ENCODE measurements at places on chromosomes 1 and 21. TPM values are rescaled to one million over a fixed set of nuclear protein-coding genes. Genes with fewer than 3 reads are reported as not detected.

Gene SHISA4
- total RNA-seq: 0.44 TPM

Gene WNT3A
- total RNA-seq: not detected

Gene SLC9C2
- total RNA-seq: not detected

Gene TSPAN1
- total RNA-seq: not detected

Gene KRTAP13-4
- not detected for total RNA-seq

Gene LRRC71
- not detected for total RNA-seq

Gene KCNQ4
- total RNA-seq: 0.44 TPM

Gene TLCD4
- not detected for total RNA-seq

Gene SH2D1B
- not detected for total RNA-seq

Gene ITLN1
- not detected for total RNA-seq

Gene WNT2B
- 1.2 TPM for total RNA-seq

Gene BRINP3
- total RNA-seq: not detected

- DNase-seq: no peak
Observed at GRCh38 chr1:47280142-47280541, 33.8 kb downstream of the STIL start.

DNA sequence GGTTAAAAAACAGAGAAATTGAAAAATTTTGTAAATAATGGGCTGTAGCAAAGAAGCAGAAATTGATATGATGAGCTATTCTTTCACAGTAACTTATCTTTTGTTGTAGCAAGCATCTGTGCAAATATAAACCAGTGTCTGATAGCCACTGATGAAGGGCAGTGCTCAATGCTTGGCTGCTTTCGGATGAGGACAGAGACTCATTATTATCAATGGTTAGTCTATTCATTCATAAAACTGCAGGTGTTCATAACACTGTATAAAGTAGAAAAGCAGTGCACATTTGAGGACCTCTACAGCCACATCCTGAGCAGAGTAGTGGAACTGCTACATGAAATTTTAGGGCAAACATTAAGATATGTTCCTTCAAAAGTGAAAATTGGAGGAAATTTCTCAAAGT lies 107.2 kb downstream of the FAF1 start:
- DNase-seq: no peak

GRCh38 chr1:78911956-78912880 lies 94.3 kb downstream of the ADGRL4 start:
- no peak for DNase-seq

GRCh38 chr1:211788626-211789025 lies 41.9 kb downstream of the LPGAT1 start:
- no peak for DNase-seq

DNA sequence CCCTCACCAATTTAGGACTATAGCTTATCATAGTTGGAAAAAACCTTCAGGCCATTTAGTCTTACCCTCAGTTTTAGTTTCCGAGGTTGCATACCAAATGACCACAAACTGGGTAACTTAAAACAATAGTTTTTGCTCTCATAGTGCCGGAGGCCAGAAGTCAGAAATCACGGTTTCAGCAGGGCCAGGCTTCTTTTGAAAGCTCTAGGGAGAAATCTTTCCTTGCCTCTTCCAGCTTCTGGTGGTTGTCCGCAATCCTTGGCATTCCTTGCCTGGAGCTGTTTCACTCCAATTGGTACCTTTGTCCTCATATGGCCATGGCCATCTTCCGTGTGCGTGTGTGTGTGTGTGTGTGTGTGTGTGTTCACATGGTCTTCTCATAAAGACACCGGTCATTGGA lies 12.4 kb upstream of the PLXNA2 start:
- DNase-seq: no peak

DNA sequence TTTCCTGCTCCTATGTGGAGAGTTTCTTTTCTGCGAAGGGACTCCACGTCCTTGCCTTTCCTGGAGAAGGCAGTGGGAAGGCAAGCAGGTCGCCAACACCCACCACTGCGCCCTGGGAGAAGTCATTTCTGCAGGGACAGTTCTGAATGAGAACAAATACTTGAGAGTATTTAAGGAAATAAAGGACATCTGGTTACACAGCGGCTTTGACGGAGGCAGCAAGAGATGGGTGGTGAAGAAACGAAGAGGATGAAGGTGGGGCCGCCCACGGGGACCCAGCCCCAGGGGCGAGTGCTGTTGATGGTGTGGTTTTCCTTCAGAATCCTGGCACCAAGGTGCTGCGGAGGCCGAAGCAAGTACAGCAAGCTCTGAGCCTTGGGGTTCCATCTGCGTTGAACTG lies 75.5 kb downstream of the PSMG1 start:
- no peak for DNase-seq

- DNase-seq: no peak
Observed at GRCh38 chr1:87684713-87685205, 356.1 kb downstream of the LMO4 start.

DNA sequence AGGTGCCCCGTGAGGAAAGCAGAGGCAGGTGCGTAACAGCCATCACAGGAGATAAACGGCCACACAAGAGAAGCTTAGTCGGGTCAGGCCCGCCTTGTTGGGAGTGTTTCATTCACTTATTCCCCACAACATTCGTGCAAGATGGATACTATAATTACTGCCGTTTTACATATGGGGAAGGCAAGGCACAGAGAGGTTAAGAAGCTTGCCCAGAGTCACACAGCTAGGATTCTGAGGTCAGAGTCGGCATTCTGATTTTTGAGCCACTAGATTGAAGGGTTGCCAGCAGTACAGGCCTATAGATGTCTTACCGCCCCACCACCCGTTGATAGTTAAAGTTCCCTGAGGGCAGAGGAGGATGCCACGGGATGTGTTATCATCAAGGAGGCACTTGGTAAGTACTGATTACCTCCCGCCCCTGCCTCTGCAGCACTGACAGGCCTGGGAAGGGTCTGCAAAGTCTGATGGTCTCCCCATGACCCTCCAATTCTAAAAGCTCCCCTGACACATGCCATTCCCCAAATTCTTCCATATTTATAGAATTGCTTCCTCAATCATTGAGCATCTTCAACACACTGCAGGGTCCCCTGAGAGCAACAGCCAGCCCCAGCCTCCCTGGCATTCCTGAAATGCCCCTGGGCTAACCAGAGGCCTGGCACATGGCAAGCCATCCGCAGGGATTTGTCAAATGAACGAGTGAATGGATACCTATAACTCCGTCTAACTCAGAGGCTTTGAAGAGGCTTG lies 74.7 kb upstream of the CLDN14 start:
- no peak for DNase-seq

- DNase-seq: no peak
Observed at GRCh38 chr1:223847781-223848345, 2.1 kb upstream of the TP53BP2 start.

DNA sequence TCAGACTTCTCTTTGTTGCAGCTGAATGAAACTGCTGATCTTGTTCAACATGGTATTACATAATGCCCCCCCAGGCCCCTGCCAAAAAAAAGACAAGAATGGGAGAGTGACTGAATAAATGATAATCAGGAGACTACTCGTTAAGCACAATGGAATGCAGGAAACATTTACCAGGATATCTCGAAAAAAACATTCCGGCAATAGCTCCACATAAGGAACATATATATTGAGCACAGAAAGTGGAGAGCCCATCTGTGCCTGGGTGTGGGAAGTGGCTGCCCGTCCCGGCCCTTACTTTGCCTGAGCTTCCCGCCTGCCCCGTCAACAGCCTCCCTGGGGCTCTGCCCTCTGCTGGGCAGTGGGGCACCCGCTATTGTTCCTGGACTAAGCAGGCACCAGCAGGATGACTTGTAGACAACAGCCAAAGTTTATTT lies 13.3 kb downstream of the TRIM11 start:
- DNase-seq: no peak

- DNase-seq: peak; percentile 84
Observed at GRCh38 chr1:186304982-186305949, 69.8 kb downstream of the TPR start.

DNA sequence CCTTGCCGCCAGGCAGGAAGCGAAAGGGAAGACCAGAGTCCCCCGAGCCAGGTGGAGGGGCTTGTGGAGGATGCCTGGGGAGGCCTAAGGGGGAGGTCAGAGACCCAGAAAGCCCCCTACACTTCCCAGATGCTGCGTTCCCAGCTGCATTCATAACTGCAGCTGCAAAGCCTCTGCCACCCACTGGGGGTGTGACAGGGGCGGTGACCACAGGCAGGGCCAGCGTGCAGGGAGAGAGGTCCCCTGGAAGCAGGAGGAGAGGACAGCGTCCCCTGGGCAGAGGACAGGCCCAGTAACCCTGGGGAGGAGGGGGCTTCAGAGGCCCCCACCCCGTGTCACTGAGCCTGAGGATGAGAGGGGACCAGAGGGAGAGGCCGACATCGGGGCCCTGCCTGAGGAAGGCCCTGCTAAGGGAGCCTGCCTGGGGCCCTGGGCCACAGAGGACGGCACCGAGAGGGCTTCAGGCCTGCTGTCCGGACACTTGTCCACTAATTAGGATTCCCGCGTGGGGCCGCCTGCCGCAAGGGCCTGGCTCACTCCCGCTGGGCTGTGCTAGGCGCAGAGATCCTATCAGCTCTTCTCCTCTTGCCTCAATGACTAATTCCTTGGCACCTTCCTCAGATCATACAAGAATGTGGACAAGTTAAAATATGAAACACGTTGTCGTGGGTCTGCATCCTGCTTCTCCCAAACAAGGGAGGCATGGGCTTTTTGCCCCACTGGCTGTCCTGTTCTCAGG lies 49.1 kb upstream of the CCDC27 start:
- no peak for DNase-seq

DNA sequence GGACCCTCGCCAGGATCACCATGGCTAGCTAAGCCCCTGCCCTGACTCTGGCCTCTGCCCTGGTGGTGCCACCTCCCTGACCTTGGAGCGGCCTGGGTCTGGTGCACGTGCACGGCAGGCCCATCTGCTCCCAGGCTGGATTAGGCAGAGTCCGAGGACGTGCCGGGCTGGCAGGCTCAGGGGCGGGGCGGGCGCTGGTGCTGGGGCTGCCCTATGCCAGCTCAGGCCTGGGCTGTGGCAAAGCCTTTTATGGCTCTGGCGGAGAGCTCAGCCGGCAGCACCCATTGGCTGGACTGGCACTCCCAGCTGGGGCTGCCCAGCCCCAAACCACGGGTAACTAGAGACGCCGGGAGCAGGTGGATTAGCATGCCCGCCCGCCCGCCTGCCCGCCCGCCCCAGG lies 17.1 kb upstream of the EDN2 start:
- DNase-seq: no peak

DNA sequence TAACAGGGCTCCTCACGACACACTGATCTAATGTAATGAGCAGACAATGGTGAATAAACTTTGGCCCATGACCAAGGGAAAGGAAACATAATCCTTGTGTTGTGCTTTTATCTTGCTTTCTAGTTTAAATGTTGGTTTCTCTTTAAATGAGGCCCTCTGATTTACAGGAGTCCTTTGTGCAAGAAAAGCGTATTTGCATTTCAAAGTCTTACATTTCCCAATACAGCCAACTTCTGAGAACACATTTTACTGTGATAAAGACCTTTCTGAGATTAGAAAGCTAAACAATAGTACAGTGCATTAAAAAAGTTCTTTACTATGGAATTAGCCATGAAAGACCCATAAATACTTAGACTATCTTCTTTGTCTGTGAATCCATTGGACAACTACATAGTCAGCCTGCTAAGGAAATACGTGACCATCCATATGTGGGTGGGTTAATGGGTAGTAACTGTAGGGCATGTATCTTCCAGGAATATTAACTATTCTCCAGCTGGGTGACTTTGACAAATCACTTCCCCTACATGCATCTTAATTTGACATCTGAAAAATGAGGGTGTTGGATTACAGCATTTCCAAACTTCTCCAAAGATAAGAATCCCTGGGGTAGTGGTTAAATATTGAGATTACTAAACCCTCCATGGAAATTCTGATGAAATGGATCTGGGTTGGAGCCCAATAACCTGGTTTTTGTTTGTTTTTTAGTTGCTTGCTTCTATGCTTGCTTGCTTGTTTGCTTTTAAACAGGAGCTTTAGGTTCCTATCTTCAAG lies 50.3 kb upstream of the USP1 start:
- no peak for DNase-seq

GRCh38 chr1:236654957-236655356 lies 31.3 kb upstream of the ACTN2 start:
- no peak for DNase-seq

- DNase-seq: no peak
Observed at GRCh38 chr1:10508511-10508951, 33.8 kb downstream of the PEX14 start.

DNA sequence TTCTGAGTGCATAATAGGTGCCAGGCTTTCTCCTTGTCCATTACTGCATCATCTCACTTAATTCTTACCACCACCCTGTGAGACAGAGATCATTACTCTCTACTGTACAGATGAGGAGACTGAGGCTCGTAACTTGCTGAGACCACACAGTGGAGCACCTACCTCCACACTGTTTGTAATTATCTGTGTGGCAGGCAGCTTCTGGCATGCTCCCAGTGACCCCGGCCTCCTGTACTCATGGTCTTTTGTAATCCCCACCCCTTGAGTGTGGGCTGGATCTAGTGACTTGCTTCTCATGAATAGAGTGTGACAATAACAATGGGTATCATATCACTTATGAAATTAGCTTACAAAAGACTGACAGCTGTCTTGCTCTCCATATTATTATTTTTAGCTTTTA lies 407.3 kb downstream of the MATN1 start:
- DNase-seq: no peak

- DNase-seq: no peak
Observed at GRCh38 chr1:66546047-66546810, 12.3 kb downstream of the SGIP1 start.

GRCh38 chr1:203057911-203058675 lies 27.7 kb downstream of the MYOG start:
- DNase-seq: no peak

DNA sequence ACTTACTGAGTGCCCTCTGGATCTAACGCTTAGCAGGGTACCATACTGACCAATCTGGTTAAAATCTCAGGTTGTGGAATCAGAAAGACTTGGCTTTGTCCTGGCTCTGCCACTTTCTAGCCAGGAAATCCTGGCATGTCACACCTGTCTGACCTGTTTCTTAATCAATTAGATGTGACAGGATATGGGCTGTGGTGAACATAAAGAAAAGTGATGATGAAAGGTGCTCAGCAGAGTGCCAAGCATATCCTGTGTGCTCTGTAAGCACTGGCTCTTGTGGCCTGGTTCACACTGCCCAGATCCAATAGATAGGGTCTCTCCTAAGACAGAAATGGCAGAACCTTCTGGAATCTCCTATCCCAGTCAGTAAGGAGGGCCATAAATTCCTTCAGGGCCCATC lies 53.9 kb downstream of the PHC2 start:
- DNase-seq: no peak

GRCh38 chr1:221394011-221394544 lies 347.8 kb downstream of the DUSP10 start:
- DNase-seq: no peak

DNA sequence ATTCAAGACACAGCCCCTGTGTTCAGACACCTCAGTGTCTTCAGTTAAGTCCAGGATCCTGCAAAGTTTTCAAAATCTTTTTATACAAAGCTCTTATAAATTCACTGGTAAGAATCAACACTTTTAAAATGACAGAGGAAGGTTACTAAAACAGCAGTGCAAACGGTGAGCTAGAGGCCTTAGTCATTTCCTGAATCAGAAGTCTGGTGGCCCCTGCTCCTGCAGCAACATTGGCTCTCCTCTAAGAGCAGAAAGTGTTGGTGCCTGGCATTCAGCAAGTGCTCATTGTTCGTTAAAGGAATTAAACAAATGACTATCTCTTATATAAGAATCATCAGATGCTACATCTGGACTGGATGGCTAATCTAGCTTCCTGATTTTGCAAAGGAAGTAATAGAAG lies 282.9 kb downstream of the PTGER3 start:
- no peak for DNase-seq

- DNase-seq: no peak
Observed at GRCh38 chr21:33640697-33641351, 717 bp downstream of the CRYZL1 start.
